ENCODE measurements at places on chromosomes 3 and 15.
A peak's percentile ranks its signal among the peaks of the same experiment; 100 is the strongest.

GRCh38 chr3:58724336-58724735, 57.8 kb upstream of the FAM3D start:
- no peak for DNase-seq

DNA sequence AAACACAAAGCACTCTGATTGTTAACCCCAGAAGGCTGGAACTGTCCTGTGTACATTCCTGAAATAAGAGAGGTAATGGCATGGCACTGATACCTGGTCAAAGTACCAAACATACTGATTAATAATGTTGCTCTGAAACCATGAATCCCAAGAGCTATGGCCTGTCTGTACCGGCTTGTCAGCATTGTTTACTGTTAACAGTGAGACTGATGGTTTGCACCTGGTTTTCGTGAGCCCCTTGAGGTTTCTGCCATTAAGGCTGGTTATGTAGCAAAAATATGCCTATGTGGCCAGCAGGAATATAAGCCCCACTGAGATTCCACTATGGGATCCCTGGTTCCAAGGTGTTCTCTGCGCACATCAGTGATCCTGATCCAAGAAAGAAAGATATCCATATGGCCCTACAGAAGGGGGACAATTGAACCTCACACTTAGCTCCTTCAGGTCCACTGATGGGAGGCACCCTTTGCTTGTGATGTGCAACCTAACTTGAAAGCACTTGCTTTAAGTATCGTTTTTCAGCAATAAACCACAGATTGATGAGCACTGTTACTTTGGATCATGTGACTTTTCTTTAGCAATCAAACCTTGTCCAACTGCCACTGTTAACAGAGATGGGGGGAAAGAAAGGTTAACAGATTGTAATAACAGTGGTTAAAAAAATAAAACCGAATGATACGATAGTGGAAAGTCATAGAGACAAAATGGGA, 65.2 kb downstream of the TBL1XR1 start:
- no peak for DNase-seq

DNA sequence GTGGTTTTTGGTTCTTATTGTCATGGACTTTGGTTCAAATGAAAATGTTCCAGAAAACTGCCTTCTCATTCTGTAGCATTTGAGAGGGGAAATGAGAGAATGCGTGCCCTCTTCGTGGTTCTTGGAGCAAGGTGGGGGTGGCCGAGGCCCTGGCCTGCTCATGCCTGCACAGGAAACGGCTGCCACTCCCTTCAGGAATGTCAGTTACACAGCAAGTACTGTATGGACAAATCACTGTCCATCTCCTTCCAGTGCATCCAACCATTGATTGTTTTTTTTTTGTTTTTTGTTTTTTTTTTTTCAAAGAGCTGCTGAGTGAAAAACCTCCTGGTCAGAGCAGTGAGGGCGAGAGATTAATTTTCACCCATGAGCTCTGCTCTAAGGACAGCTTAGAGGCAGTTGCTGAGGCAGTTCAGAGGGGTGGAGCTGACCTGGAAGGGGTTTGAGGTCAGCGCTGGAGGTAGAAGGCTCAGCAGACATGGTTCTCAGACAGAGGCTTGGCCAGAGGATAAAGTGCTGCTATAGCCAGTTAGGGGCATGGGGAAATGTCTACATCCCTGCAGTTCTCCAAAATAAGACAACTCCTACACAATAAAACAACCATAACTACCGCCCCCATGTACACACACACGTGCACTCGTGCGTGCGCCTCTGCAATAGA, 20.2 kb upstream of the KIF23 start:
- DNase-seq, result no peak

DNA sequence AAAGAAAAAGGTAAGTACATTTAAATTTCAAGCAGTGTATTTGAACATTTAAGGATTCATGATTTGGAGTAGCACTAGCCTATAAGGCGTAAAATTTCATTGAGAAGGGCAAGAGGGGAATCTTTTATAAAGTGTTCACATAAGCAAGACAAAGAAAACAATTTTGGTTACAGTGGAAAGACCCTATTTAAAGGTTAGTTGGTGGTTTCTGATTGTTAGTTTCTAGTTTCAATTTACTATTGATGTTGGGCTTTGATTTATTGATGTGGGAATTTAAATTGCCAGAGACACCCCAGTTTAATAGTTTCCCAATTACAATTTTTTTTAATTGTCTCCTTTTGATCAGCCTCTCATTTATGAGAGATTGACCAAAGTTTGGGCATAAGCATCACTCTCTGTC, 19.5 kb downstream of the ROBO2 start:
- no peak for DNase-seq

GRCh38 chr3:96813820-96814650, at the start of gene EPHA6:
EPHA6 (plus strand) TSS chr3:96814594.
- DNase-seq, result peak; percentile 61

DNA sequence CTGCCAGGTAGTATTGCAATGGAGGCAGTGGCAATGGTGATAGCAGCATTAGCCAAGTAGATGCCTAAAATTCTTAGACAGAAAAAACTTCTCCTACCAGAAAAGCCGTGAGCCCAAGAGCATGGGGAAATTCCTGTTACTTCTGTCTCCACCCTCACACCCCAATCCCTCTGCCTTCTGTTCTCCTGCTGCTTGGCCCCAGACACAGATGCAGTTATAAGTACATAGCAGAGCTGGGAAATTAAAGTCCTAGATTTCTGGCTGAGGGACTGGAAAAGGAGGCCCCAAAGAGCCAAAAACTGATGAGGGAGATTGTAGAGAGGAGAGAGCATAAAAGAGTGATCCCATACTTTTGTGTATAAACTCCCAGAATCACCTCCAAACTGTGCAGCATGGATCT, 166.9 kb downstream of the SMAD6 start:
- DNase-seq, result no peak

GRCh38 chr3:29286478-29287240, 5.8 kb downstream of the RBMS3 start:
- no peak for DNase-seq

- no peak for DNase-seq
Measured at GRCh38 chr15:88606070-88606794, 14.9 kb upstream of the AEN start.

- no peak for DNase-seq
Measured at GRCh38 chr15:90603893-90604292, 74.2 kb downstream of the CRTC3 start.

GRCh38 chr3:861721-862120, 231.1 kb upstream of the CNTN6 start:
- no peak for DNase-seq

GRCh38 chr3:115092220-115092791, 54.8 kb downstream of the ZBTB20 start:
- DNase-seq, result peak; percentile 82

DNA sequence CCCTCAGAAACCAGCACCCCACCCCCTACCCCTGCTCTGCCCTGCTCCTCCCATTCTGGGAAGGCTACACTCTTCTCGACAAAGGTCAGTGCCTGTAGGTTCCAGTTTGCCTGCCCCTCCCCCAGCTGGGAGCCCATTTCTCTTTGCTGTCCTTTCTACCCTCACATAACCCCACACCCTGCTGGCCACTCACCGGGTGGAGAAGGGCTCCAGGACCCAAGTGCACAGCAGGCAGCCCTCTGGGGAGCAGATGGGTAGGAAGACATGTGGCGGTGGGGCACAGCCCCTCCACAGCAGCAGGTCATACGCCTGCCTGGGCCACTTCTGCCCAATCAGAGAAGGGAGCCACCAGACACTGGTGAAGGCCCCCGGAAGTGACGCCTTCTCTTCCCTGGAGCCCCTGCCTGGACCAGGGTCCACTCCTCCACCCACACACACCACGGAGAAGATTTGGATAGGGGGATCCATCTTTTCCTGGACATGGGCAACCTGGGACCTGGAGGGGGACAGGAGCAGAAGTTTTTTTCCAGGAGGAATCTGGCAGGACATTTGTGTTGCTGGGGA, at the start of gene THPO:
THPO (minus strand) TSS at position 326 of the 564 bp plus-strand sequence. CDS start 1,948 bp downstream, outside the sequence.
- peak; percentile 50 for DNase-seq

DNA sequence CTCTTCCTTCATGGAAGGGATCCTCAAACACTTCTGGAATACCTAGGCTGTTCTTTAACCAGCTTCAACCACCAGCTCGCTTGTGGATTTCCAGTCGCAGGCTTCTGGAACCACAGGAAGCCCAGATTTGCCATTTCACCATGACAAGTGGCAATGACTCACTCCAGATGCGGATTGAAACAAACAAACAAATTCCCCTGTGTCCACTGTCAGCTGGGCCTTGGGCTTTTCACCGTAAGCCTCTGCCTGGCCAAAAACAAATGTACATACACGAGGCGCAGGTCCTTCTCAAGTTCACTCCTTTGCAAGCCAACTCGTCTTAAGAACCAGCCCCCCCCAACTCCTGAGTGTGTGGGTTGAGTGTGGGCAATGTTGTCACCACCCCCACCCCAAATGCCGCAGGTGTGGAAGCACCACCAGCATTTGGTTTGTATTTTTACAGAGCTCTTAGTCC, 8.8 kb downstream of the BCL6 start:
- DNase-seq, result no peak

DNA sequence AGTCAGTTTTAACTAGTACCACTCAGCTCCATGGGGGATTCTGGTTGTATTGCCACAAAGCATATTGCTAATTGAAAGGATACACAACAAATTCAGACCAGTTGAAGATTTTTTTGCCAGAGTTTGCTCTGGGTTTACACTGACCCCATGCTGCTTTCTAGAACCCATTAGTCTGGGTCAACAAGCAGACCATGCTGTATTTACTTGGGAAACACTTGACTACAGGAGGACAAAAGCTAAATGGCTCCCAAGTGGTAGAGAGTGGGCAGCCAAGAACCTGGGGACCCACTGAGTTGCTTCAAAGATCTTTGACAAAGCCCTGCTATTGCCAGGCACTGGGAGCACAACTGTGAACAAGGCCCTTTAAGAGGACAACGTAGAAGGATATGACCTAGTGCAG, 86.8 kb upstream of the PSMD6 start:
- DNase-seq, result no peak

GRCh38 chr3:147403511-147403910, 2.8 kb downstream of the ZIC4 start:
- DNase-seq, result no peak

GRCh38 chr15:40344631-40345120, 3.9 kb upstream of the CCDC9B start:
- DNase-seq, result no peak

DNA sequence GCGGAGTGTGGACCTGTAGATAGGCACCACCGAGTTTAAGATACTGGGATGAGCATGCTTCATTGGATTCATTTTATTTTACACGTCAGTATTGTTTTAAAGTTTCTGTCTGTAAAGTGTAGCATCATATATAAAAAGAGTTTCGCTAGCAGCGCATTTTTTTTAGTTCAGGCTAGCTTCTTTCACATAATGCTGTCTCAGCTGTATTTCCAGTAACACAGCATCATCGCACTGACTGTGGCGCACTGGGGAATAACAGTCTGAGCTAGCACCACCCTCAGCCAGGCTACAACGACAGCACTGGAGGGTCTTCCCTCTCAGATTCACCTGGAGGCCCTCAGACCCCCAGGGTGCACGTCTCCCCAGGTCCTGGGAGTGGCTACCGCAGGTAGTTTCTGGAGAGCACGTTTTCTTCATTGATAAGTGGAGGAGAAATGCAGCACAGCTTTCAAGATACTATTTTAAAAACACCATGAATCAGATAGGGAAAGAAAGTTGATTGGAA, 29.5 kb downstream of the SYNM start:
- DNase-seq, result no peak

DNA sequence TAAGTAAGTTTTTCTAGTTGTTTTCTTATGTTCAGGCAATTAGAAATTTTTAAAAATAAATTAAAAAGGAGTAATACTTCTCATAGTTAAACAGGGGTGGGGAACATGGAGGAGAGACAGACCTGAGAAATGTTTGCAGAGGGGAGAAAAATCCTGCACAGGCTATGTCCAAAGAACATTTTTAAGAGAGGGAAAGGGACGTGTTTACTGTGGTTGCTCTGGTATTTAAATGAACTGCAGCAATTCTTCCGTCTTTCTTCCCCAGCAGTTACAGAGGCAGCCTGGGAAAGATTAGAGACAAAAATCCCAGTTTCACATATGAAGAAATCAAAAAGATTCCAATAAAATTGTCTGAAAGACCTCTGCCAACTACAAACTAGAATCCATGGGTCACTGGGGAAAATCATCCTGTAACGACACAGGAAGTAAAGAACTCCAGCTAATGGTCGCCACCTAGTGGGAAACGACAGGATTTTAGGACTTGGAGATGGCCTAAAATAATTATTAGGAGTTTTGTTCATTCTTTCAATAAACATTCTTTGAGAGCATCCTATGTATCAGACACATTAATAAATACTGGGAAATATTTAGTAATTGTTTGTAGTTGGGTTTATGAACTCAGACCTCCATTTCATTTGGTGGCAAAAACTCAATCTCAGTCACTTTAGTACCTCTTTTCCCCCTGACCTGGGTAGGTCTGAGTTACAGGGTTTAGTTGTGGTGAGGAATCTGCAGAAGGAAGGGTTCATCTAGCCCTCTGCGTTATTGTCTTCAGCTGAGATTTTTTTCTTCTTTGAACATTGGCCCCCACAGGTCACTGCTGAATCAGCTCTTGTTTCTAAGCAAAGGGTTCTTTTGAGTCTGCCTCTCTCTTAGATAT, 69.9 kb upstream of the GOLIM4 start:
- DNase-seq, result peak; percentile 63

DNA sequence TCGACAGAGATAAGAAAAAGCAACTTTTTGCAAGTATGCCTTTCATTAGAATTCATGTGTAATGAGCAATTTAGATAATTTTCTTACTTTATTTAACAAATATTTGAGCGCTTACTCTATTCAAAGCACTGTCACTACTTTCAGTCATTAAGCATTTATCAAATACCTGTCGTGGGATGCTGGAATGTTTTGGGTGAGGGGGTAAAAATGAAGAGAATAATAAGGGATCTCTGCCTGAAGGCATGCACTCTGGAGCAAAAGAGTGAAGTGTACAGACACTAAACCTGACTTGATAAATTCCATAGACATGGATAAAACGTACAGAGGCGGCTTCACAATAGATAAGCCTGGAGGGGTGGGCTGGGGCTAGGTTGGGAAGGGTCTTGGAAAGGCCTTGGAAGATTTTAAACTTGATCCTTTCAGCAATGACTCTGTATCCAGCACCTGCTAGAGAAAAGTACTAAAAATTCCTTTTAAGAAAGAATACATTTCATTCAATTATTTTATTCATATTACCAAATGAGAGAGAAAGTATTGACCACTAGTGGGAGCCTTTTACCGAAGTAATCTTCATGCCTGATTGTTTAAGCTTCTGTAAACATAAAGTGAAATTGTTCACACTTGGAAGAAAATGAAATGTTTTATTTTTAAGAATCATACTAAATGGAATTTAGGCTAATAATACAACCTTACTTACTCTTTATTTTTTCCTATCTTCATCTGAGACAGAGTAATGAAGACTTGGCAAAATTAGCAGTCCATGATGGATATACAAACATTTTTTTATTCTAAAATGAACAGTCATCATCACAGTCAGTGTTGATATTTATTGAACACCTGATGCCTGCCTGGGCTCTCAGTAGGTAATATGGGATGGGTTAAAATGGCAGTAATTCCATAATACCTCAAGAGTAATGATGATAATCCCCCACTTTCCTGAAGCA, 113.2 kb downstream of the PPP2R3A start:
- DNase-seq, result no peak

GRCh38 chr3:185236969-185237368, 16.9 kb downstream of the EHHADH start:
- DNase-seq, result no peak
